ENCODE measurements at places on chromosomes 7 and 10.

DNA sequence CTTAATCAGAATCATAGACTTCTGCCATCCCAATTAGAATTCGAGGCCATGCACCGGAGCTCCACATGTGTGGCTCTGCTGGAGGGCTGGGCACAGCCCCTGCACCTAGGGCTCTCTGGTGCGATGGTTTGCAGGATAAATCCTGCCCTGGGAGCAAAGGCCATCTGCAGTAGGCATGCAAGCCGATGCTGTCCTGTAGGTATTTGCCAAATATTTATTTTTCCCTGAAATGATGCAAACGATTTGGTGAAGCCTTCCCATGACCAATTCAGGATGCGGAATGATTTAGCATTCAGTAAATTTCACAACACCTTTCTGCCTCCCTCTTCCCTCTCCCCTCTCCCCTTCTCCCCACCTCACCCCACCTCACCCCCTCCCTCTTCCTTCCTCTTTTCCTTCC, 170.6 kb downstream of the EBF3 start:
- no peak for DNase-seq

GRCh38 chr7:133489906-133490305, 237.0 kb downstream of the EXOC4 start:
- DNase-seq: no peak

DNA sequence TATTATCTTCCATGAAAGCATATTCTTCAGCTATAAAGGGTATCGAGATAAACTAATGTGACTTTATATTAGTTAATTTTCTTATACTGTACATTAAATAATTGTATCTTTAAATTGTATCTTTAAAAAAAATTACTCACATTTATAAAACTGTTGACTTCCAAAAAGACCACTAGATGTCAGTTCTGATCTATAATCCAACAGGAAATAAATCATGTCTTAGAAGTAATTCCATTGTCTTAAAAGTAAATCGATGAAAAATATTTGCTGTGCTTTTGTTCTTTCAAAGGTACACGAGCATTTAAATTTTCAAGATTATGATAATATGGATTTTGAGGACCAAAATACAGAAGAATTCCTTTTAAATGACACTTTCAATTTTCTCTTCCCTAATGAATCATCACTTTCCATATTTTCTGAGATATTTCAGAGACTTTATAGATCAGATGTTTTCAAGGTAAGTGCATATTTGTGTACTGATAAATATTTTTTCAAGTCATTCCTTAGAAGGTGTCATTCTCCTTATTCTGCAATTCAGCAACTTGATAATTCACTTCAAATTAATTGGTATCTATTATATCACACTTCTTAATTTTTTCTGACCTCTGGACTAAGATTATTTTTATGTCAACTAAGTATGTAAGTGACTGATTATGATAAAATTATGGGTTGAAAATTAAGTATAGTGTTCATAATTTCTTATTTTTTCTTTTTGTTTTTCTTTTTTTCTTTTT, 138.5 kb downstream of the CPED1 start:
- DNase-seq: no peak

DNA sequence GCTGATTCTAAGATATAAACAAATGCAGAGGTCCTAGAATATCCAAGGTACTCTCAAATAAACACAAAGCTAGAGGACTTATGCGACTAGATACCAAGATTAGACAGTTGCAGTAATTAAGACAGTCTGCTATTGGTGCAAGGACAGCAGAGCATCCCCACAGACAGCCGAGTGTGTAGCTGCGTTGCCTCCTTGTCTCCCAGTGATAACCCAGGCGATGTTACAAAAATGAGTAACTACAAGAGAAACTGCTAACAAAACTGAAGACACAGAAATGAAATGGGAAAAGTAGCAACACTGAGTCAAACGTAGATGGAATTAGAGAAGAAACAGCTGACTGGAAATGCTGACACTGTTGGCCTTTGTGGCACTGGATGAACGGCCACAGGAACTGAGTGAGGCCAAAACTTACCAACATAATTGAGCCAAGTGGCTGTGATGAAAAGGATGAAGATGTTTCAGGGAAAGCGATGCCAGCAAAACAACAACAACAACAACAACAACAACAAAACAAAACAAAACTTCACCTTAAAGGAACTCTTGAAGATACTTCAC, 54.3 kb downstream of the BAIAP2L1 start:
- no peak for DNase-seq

DNA sequence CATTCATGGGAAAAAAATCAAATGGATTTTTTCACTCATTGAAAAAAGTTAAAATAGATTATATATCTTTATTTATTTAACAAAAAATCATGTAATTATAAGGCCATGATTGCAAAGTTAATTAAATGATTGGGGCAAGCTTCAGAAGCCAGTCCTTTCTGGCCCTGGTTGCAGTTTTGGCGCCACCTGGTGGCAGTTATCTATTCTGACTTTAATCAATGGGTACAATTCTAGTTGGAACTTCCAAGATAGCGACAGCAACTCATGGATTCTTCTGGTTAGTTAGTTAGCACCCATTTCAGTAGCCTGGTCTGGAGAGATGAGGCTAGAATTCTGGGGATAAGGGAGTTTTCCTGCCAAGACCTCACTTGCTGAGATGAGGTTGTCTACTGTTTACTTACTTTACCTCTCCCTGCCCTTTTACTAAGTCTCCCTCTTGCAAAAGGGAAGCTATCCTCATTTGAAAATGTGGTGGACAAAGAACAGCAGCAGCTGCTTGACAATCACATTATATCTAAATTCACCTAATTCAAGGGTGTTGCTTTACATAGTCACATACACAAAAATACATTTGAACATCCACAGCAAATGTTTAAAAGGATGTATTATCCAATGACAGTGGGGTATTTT, 42.3 kb downstream of the NOC3L start:
- DNase-seq: peak; percentile 10

- DNase-seq: no peak
Observed at GRCh38 chr10:129704786-129705525, 237.9 kb downstream of the MGMT start.

GRCh38 chr10:30454744-30455510, 20.9 kb downstream of the MAP3K8 start:
- no peak for DNase-seq

- peak; percentile 91 for DNase-seq
Observed at GRCh38 chr7:69256634-69257081, 341.6 kb upstream of the AUTS2 start.

- DNase-seq: no peak
Observed at GRCh38 chr7:130791746-130792145, 57.7 kb upstream of the KLF14 start.

GRCh38 chr7:147376192-147376591, 1214.4 kb upstream of the C7orf33 start:
- DNase-seq: no peak

DNA sequence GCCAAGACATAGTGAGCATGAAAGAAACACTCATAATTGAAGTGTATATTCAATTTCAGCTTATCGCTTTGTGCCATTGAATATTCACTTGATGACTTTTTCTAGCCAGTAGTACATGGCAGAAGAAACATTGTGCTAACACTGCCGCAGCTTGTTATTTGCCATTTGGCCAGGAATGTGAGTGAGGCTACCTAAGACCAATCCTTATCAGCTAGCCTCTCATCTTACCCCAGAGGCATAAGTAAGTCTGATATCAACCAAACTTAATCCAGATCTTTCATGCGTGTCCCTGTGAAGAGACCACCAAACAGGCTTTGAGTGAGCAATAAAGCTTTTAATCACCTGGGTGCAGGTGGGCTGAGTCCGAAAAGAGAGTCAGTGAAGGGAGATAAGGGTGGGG, 586.0 kb upstream of the MBL2 start:
- DNase-seq: no peak

DNA sequence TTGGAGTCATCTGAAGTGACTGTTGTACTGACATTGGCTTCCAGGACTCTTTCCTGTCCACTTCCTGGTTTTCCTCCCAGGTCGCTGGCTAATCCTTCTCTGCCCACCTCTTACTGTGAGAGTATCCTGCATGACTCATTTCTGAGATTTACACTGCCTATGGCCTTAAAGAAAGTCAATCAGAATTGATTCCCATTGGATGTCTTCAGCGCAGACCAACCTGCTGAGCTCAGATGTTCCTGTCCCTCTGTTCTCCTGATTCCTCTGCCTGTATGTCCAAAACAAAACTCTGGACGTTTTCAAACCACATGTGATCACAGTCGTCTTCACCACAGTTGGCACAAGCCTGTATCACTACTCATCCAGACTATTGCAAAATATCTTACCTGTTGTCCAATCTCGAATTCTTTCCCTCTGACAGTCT, 262.1 kb downstream of the CREB5 start:
- no peak for DNase-seq

- no peak for DNase-seq
Observed at GRCh38 chr7:81297317-81297716, 378.5 kb upstream of the SEMA3C start.

GRCh38 chr10:98097175-98097574, 37.3 kb upstream of the R3HCC1L start:
- DNase-seq: no peak

DNA sequence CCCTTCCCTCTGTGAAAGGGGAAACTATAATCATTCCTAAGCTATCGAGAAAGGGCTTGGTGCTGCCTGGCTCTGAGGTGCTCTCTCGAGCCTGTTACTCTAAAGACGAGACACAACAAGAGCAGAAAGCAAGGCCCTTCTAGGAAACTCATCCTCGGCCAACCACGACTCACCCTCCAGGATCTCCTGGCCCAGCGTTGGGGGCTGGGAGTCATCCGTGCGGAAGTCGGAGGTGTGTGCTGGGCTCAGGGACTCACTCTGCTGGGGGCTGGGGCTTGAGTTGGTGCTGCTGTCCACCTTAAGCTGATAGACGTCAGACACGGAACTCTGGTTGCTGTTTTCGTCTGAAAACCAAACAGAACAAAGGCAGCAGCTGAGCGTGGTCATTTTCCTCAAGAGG, 17.6 kb upstream of the BAZ1B start:
- DNase-seq: no peak

- DNase-seq: no peak
Observed at GRCh38 chr7:149732111-149732561, 41.3 kb downstream of the ZNF467 start.

DNA sequence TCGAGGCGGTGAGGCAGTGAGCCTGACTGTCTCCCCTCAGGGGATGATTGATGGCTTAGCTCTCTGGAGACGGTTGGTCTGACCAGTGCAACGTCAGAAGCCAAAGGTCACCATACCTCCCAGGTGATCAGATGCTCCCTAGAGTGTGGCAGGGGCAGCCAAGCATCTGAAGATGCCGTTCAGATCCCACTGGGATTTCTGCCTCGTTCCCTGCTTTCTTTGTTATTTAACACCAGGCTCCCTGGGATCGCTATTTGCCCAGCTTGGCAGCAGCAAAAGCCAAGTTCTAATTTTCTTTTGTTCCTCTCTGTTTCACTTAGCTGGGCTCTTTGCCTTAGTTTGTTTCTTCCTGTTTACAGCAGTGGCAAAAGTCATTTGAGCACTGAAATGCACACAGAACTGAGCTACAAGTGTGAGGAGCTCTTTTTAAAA, 53.5 kb upstream of the SVIL start:
- no peak for DNase-seq

GRCh38 chr7:124033095-124033806, 384 bp upstream of the TMEM229A start:
- peak; percentile 1 for DNase-seq

DNA sequence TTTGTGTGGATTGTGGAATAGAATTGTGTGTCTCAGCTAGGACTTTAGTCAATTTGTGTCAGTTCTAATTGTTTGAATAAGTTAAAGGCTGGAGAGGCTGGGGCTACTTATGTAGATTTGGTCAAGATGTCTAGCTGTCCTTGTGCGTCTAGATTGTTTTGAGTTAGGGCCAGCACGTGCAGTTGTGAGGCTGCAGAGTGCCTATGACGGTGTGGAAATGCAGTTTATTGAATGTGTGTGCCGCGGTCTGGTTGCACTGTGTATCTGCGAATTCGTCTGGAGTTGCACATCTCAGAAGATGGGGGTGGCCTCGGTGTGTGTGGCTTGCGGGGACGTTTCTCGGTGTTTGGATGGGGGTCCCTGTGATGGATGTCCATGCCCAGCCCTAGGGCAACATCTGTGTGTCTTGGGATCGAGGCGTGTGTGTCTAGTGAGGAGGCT, 10.2 kb downstream of the EMX2 start:
- no peak for DNase-seq

DNA sequence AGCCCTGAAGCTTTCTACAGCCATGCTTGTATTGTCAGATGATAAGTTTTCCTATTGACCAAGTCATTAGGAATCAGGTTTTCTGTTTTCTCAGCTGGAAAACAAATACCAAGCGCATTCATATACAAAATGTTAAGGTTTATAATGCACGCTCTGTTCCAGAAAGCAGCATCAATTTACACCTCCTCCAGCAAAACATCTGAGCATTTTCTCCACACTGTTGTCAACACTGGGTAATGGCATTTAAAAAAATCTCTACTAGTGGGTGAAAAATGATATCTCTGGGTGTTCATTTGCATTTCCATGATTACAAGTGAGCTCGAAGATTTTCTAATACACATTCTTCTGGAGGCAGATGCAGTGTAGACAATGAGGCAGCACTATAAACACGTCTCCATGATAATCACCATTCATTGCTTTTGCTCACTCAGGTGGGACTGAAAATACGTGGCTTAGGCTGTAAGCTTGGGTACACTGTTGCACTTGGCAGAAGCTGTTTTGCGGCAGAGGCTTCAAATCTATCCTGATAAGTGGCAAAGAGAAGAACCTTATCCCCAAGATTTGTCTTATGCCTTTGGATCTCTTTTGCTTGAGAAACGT, 114.8 kb upstream of the PLPP4 start:
- DNase-seq: no peak

DNA sequence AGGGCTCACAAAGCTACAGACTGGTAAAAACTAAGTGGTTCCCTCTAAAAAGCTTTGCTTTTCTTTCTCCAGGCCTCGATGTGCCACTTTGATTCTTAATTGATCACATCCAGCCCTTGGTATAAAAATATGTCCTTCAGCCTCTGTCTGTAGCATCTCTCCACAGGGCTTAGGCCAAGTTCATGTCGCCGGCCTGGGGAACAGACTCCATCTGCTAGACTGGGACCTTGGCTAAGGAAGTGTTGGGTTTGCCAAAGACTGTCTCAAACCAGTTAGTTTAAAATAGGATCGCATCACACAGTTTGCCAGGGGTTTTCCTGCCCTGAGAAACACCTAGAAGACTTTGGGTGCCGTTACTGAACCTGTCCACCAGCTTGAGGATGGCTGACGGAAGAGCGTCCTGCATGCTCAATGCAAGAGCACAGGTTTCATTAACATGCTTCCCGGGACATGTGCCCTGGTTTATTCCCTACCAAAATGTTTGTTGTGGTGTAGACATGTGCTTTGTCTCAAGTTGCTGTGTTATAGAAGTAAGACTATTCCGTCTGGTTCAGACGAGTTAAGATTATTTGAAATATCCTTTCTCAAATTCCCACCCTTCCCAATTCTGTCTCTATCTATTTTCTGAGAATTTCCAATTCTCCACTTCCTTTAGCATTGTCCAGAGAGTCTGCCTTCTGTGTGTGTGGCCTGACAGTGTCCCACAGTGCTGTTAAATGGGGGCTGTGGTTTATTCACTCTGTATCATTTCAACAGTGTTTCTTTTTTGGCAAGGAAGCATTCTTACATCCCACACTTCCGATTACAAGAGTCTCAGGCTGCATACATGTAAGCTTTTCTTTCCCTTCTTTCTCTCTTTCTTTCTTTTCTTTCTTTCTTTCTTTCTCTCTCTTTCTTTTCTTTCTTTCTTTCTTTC, 334.7 kb downstream of the INHBA start:
- DNase-seq: no peak

- no peak for DNase-seq
Observed at GRCh38 chr10:11439523-11440053, 171.9 kb downstream of the USP6NL start.

Measured in NCI-H2029 (cell line).